ENCODE measurements at places on chromosomes 11 and 22. TPM values are rescaled to one million over a fixed set of nuclear protein-coding genes. Genes with fewer than 3 reads are reported as not detected.

DNA sequence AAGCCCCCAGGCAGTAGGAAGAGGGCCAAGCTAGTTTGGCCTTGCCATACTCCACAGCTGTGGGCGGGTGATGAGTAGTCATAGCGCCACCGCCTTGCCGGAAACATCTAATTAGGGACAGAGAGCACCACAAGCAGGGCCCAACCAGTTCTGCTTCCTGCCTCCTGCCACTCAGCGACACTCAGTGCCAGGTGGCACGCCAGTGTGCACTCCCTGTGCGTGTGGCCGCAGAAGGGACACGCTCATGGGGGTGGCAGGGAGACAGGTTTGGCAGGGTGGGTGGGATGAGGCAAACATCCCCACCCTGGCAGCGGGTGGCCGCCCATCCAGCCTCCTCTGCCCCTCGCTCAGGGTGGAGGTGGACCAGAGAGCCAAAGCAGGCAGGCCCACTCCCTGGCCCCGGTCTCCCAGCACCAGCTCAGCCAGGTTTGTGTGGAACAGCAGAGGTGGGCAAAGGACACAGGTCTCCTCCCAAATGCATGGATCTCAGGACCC is 4.9 kb downstream of the OVOL1 start:
- no peak for DNase-seq

- no peak for DNase-seq
Measured at GRCh38 chr11:24375931-24376330, 120.9 kb upstream of the LUZP2 start.

DNA sequence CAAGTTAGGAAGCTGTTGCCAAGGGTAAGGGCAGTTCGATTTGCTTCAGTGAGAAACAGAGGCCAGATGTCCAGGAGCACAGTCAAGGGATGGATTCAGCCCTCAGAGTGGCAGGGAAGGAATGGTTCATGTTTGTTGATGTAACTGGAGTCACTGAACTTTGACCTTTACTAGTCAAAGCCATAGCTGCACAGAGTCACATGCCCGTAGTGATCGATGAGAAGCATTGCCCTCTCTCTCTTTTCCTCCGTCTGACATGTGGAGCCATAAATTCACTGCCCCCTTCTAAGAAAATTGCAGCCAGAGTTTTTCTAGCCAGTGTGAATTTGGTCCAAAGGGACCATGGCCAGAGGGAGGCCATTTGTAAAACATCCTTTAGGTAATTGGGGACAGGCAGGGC is 124.1 kb upstream of the MTNR1B start:
- DNase-seq = no peak

GRCh38 chr11:134802598-134802997 is 390.6 kb upstream of the B3GAT1 start:
- no peak for DNase-seq

GRCh38 chr11:33329705-33330329 is 72.6 kb downstream of the HIPK3 start:
- peak; percentile 51 for DNase-seq

- DNase-seq = no peak
Measured at GRCh38 chr22:32421484-32421883, 9.4 kb upstream of the RTCB start.

- DNase-seq = peak; percentile 4
Measured at GRCh38 chr22:34886812-34887211, 179.1 kb upstream of the ISX start.

GRCh38 chr11:27233654-27234042 is 129.4 kb downstream of the CCDC34 start:
- DNase-seq = no peak

DNA sequence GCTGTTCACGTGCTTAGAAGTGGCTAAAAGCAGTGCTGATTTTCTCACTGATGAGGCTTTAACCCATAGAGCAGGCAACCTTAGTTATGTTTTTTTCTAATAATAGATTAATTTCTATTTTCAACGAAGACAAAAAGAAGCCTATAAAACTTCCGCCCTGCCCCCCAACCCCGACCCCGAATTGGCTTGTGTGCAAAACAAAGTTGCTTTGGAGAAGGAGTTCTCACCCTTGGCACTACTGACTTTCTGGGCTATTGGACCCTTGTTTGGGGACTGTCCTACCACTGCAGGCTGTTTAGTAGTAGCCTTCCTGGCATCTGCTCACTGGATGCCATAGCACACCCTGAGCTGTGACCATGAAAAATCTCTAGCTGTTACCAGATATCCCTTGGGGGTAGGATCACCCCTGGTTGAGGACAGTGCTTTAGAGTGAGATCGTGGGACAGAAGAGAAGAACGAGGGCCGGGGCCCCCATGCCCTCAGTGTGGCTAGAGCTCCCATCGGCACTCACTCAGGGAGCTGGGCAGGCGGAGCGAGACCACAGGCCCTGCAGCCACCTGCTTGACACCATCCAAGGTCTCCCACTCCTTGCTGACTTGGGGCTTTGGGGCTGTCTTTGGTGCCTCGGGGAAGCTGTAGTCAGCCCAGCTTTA is 16.9 kb downstream of the SLC37A2 start:
- no peak for DNase-seq

DNA sequence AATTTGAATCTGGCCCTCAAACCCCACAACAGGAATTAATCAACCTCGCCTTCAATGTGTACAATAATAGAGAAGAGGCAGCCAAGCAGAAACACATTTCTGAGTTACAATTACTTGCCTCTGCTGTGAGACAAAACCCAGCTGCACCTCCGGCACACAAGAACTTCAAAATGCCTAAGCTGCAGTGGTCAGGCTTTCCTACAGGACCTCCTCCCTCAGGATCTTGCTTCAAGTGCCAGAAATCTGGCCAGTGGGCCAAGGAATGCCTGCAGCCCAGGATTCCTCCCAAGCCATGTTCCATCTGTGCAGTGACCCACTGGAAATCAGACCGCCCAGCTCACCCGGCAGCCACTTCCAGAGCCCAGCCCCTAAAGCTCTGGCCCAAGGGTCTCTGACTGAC is 3.4 kb upstream of the NDUFC2 start:
- DNase-seq = no peak

DNA sequence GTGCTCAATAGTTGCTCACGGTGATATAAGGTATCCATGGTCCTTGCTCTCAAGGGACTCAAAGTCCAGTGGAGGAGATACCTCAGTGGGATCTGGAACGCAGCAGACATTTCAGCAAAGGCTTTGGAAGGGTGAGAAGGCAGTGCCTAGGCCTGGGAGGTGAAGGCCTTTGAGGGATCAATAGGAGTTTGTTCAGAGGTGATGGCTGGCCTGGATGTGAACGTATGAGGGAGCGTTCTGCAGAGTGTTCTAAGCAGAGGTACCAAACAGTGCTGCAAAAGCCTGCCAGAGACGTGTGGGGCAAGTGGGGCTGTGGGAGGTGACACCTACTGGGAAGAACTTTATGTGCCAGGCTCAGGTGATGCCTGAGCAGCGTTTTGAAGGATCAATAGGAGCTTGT is 7.4 kb upstream of the MB start:
- DNase-seq = no peak

DNA sequence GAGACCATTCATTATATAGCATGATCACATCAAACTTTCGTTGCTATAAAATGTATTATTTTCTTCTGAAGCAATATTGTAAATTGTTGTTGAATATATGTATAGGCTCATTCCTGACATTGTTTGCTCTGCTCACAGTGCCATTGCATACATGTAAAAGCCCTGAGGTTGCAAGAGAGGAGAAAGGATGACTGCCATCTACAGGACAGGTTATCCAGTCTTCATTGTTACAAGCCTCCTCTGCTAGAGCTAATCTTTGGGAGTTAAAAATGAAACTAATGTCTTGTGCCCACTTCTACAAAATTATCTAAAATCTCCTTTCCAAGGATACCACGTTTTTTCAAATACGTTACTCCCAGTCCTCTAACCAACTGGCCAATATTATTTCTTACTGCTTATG is 16.4 kb upstream of the OR5AL1 start:
- no peak for DNase-seq

DNA sequence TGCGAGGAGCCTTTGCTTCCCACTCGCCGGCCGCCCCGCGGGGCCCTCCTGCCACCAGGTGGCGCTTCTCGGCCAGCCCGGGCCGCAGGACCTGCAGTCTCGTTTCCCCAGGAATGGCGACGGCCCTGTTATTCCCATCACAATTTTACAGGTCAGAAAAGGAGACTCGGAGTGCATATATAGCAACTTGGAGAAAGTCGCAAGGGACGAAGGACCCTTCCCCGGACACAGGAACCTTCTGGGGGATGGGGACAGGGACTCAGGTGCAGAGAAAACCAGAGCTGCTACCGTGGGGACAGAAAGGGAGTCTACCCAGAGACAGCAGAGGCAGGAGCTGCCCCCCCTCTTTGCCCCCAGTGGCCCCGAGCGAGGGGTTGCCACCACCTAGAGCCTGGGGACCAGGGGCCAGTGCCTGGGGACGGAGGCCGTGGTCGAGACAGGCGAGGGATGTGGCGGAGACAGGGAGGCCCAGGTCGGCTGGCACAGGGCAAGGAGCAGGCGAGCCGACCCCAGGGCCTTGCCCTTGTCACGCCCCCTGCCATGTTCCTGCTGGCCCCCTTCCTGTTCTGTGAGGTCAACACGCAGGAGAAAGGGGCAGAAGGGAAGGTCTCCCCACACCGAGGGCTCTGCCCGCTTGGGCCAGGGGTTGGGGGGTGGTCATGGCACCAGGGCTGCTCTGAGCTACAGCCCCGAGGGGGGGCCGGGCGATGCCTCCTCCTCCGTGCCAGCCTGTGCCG is 3.5 kb upstream of the KRTAP5-6 start:
- DNase-seq = peak; percentile 82

DNA sequence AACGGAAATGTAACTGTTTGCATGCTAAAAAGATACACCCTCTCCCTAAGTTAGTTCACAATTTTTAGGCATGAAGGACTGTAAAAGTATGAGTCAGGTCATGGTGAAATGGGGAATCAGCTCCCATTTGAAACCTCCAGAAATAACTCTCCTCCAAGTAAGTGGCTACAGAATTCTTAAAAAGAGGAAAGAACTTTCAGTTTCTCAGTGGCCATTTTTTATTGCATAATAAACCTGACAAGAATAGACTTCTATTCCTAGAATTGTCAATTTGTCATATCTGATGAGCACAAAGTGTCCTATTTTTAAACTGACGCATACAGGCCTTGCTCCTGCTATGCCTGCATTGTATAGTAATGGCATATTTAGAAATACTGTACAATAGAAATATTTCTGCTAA is 612.2 kb downstream of the CNTN5 start:
- no peak for DNase-seq

DNA sequence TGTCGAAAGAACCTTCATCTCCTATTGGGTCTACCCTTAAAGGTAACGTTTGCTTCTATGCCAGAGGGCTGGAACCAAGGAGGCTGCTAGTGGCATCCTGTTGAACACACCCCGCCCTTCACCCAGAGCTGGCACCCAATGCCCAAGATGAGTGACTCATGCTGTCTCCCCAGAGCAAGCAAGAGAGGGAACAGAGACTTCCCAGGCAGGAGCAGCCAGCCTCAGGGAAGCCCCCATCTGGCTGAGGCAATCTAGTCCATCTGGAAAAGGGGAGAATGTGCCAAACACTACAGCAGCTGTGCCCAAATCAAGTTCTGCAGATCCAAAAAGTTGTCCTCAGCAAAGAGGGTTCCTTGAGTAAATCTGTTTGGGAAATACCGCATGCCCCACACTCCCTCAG is 91.9 kb upstream of the TP53I11 start:
- DNase-seq = no peak

GRCh38 chr11:126346586-126346940 is 8.9 kb upstream of the ST3GAL4 start:
- no peak for DNase-seq

- DNase-seq = peak; percentile 19
Measured at GRCh38 chr11:103947546-103947919, 88.9 kb upstream of the DDI1 start.

DNA sequence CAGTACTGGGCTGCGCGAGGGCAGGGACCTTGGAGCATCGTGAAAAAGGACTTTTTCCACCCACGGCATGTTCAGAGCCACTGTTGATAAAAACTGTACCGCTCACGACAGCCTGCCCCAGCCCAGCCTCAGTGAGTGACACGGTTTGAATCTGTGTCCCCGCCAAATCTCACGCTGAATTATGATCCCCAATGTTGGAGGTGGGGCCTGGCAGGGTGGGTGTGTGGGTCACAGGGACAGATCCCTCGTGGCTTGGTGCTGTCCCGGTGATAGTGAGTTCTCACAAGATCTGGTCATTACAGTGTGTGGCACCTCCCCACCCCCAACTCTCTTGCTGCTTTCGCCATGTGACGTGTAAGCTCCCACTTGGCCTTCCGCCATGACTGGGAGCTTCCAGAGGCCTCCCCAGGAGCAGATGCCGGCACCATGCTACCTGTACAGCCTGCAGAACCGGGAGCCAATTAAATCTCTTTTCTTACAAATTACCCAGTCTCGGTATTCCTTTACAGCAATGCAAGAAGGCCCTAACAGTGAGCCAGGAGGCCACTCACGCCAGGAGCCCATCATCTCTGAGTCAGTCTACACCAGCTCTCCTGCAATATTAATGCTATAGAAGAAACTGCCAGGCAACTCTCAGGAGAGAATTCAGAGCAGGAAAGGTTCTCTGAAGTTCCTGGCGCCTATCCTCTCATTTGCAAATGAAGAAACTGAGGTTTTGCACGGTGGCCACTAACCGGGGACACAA is 1.3 kb downstream of the TOLLIP start:
- DNase-seq = no peak

DNA sequence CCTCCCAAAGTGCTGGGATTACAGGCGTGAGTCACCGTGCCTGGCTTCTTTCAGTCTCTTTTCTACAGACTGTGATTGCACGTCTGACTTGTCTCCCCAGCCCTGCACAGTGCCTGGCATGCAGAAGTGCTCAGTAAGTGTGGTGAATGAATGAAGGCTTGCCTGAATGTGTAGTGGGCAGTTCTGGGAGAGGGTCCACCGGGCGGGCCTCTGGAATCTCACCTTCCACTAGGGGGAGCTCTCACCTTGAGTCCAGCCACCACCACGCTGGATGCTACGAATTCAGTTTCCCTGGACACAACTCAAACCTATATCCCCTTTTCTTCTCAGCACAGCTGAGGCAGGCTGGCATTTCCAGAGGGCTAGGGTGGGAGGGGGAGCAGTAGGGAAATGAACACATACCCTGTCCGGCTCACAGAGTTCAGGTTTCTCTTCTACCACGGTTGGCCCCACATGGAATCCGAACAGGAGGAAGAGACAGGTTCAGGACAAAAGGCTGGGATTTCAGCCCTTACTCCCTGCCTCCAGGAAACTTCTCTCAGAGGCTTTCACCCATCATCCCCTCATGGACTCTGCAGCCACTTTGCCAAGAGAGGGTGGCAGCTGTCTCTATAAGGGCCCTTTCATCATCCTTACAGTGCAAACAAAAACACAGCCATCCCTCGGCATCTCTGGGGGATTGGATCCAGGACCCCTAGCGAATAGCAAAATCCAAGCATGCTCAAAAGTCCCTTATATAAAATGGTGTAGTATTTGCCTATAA is 86.8 kb downstream of the NECTIN1 start:
- DNase-seq = no peak

The GTSE1 gene
- polyA plus RNA-seq = 7.9 TPM

The WDR74 gene
- 37.2 TPM for polyA plus RNA-seq

The MMP1 gene
- polyA plus RNA-seq = 0.10 TPM

The SIRT3 gene
- 25.5 TPM for polyA plus RNA-seq

The CD3E gene
- 0.50 TPM for polyA plus RNA-seq

The CEP126 gene
- 2.8 TPM for polyA plus RNA-seq

The SLC25A45 gene
- polyA plus RNA-seq = 10.0 TPM

The OSBP gene
- polyA plus RNA-seq = 63.3 TPM

The MCHR1 gene
- 0.21 TPM for polyA plus RNA-seq
